Peyer's patch (tissue), 4 donors: ENCODE measurements at places on chromosomes 16 and 17. TPM values are rescaled to one million over a fixed set of nuclear protein-coding genes. Genes with fewer than 3 reads are reported as not detected.

- DNase-seq: no peak
Observed at GRCh38 chr17:45043813-45044540, 7.5 kb downstream of the DCAKD start.

DNA sequence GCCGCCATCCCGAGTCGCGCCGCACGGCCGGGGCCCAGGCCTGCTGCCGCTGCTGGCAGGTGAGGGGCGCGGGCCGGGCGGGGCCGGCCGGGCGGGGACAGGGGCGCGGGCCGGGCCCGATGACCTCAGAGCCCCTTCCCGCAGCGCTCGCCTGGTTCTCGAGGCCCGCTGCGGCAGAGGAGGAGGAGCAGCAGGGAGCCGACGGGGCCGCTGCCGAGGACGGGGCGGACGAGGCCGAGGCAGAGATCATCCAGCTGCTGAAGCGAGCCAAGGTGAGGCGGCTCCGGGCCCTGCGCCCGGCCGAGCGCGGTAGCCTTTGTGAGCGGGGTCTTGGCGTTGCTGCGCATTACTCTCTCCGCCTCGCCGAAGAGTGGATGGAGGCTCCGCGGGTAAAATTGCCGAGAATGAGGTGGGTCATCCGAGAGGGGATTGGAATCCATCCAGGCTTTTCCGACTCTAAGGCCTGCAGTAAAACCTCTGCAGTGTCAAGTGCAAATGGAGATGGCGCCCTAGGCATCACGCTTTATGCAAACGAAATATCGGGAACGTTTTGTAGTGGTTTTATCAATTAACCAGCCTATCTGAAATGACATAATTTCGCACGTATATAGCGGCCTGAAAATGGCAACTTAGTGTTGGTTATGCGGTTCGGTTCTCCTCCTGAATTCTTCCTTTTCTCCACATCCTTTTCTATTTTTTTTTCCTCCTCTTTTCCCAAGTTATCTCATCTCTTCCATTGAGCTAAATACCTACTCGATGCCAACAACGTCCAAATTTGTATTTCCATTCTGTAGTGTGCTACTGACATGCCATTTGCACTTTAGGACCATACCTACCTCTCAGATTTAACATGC is 577 bp downstream of the TTC19 start:
- no peak for DNase-seq

DNA sequence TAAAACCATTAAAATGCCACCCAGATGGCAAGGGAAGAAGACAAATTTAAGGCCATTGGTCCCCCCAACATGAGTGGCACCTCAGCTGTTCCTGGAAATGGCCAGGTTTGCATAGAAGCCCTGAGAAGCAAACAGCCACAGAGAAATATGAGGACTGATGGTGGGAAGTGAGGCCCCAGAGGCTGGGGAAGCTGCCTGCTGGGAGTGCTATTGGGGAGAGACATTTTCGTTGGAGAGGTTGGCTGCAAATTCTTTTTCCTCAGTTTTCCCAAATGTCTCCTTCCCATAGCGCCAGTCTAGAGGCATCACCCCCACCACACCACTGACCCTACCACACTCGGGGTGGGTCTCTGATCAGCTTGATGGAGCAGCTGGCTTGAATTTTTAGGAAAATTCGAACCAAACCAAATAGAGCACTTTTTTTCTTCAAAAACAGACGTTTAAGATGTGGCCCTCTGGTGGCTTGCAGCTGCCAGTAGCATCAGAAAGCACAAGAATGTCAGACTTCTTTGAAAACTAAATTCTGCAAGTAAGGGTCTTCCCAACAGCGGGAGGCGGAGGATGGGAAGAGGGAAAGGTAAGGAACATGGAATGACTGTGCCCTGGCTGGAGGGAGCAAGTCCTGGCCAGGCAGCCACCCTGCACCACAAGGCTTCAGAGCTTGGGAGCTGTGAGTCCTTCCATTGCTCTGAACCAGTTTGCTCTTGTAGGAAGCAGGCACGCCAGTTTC is 13.2 kb upstream of the SLC12A3 start:
- DNase-seq: no peak

GRCh38 chr16:84266451-84266850 is 26.6 kb upstream of the KCNG4 start:
- DNase-seq: no peak

- DNase-seq: no peak
Observed at GRCh38 chr17:68148936-68149335, 98.9 kb upstream of the AMZ2 start.

DNA sequence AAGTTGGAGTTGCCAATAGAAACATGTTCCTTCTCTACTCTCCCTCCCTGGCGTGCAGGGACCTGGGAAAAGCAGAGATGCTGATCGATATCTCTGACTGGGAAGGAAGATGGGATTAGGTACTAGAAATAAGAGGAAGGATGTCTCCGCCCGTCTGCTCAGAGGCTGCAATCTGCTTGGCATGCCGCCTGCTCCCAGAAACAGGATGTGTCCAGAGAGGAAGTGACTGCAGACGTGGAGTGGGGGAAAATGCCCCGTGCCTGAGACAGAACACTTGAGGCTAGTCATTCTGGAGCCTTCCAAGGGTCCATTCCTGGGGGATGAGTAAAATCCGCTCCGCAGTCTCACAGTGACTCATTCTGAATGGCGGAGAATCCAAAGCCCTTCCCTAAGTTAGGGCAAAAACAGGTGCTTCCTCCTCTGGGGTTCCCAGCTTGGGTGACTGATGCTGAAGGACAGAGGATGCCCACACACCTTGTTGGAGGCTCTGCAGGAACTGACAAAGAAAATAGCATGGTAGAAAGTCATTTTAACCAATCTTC is 45.0 kb upstream of the SMURF2 start:
- peak; percentile 91 for DNase-seq

DNA sequence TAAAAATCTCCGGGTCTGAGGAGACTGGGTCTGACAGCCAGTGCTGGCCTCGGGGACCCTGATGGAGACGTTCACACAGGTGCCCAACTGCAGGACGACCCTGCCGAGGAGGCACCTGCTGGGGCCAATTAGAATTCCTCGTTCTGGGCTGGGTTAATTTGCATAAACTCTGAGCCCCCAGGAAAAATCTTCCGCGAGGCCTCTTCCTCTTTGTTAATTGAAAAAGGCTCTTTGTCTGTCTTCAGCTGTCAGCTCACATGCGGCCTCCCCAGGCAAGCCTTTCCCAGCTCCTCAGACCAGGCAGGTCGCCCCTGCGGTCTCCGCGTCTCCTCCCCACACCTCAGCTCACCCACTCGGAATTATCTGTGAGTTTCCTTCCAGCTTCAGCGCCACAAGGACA is 400.2 kb downstream of the SEC14L1 start:
- no peak for DNase-seq

GRCh38 chr17:78356101-78356713 is 3.7 kb downstream of the SOCS3 start:
- peak; percentile 93 for DNase-seq

- no peak for DNase-seq
Observed at GRCh38 chr16:47136099-47136842, 7.5 kb downstream of the NETO2 start.

DNA sequence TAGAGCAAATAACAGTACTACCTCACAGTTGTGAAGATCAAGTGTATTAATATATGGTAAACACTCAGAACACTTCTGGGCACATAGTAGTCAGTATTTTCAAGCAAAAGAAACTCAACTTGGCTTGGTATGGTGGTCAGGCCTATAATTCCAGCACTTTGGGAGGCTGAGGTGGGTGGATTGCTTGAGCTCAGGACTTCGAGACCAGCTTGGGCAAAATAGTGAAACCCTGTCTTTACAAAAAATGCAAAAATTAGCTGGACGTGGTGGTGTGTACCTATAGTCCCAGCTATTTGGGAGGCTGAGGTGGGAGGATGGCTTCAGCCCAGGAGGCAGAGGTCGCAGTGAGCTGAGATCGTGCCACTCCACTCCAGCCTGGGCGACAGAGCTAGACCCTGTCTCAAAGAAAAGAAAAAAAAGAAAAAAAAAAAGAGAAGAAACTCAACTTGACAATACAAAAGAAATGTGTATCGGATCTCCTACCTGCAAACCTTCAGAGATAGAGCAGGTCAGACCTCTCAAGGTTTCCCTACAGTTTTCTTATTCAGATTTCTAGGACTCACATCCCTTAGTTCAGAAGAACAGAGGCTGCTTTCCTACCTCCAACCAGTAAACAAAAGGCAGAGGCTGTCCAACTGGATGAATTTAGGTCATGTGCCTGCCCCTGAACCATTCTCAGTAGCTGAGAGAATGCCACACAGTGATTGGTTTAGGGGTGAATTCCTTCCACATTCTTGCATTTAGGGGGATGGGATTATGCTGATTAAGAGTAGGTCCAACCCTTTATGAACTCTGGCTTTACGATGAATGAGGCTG is 1.7 kb upstream of the KPNA2 start:
- no peak for DNase-seq

- DNase-seq: no peak
Observed at GRCh38 chr17:58302919-58303585, 22.3 kb upstream of the MPO start.

DNA sequence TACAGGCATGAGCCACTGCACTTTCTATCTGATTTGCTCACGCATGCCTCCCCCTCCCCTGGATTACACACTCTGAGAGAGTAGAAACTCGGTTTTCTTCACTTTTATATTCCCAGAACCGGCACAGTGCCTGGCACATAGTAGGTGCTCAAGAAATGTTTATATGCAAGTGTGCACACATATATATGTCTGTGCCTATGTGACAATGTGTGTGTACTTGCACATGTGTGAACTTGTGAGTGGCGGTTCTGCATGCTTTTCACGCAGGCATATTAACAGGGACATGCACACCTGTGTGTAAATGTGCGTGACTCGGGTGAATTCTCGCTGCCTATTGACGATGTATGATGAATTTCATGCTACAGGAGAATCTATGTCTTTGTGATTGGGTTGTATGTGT is 22.1 kb upstream of the IL21R start:
- peak; percentile 26 for DNase-seq

Gene EIF1
- total RNA-seq: 123 TPM

Gene MSLN
- 7.7 TPM for total RNA-seq

Gene PHB1
- total RNA-seq: 59.5 TPM

Gene SLC35G6
- not detected for total RNA-seq

Gene KRTAP16-1
- total RNA-seq: not detected

Gene LGALS9B
- total RNA-seq: 6.1 TPM

Gene GPRC5C
- total RNA-seq: 173 TPM

Gene TNFSF13
- total RNA-seq: 28.5 TPM
